ENCODE measurements at places on chromosomes 3 and 15. TPM values are rescaled to one million over a fixed set of nuclear protein-coding genes. Genes with fewer than 3 reads are reported as not detected.

The KLHL24 gene
- total RNA-seq = 95.8 TPM

The CDHR4 gene
- not detected for total RNA-seq

The SLC28A2 gene
- total RNA-seq = not detected

The UROC1 gene
- total RNA-seq = not detected

The CFAP20DC gene
- total RNA-seq = 0.77 TPM

The ITPKA gene
- total RNA-seq = 0.25 TPM

The SHC4 gene
- total RNA-seq = 0.51 TPM

The CLDN1 gene
- total RNA-seq = 0.13 TPM

The SPINK8 gene
- total RNA-seq = not detected

DNA sequence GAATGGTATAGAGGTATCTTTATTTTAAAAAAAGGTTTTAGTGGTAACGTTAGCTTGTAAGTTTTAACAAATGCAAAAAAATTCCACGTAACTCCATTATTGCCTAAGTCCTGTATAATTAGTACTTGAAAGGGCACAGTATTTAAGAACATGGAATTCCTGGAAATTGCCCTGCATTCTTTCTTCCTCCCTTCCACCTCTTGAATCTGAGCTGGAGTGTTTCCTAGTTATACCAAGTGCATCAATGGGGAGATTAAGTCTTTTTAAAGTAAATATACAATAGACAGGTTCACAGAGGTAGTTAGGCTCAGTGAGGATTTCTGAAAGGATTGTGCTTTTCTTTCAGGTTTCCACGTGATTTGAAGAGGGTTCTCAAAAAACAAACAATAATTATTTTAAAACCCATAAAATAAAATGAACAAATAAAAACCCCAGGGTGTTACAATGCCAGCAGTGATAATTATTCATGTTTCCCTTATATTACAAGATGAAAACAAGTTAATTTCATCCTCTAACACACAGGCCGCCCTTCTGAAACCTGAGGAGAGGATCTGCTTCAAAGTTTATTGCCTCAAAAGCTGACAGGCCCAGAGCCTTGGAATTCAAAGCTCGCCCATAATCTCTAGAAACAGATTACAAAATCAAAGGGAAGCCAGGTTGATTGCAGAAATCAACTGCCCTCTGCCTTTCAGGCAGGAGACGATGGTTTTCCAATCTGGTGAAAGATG lies 128.8 kb upstream of the LMOD3 start:
- no peak for DNase-seq

DNA sequence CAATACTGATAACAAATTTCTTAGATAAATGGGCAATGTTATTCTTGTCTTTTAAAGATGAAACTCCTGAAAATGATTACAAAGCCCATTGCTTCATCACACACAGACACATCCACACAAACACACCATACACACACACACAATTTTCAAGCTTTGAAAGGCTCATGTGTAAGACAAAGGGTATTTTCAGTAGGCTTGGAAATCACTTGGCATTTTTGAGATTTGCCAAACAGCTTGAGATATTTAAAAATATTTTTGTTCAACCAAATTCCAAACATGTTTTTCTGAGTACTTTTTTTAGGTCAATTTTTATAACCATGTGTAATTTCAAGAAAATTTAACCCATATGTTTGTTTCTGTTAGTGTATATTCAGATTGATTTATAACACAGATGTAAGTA lies 283.7 kb downstream of the ROBO2 start:
- DNase-seq = no peak

DNA sequence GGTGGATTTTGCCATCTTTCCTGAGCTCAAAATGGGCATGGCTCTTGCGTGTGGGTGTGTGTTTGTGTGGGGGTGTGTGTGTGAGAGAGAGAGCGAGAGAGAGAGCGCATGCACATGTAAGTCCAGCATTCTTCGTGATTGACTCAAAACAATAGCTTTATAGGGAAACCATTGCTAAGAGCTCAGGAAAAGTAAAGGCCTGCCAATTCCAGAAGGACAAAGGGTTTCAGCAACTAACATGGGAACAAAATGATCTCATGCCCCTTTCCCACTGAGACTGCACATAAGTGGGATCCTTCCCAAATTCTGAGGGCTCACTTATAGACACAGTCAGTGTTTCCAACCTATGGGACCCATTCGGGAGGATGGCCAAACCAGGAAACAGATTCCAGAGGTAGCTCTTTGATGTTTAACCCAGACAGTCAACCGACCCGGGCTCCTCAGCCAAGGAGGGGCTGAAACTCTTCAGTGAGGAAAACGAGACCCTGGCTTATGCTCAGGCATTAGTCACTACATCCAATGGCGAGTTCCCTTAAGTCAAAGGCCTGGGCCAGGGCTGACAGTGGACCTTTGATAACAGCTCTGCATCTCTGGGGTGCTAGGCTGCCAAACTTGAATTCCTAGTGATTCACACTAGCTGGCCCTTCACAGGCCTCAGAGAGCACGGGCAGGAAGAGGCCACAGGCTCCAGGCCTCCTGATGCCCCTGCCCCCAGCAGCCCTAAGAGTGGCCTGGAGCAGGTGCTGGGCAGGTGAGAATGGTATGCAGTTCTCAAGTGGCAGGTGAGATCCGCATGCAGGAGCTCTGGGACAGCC lies 305.0 kb upstream of the C2CD4B start:
- DNase-seq = peak; percentile 76

DNA sequence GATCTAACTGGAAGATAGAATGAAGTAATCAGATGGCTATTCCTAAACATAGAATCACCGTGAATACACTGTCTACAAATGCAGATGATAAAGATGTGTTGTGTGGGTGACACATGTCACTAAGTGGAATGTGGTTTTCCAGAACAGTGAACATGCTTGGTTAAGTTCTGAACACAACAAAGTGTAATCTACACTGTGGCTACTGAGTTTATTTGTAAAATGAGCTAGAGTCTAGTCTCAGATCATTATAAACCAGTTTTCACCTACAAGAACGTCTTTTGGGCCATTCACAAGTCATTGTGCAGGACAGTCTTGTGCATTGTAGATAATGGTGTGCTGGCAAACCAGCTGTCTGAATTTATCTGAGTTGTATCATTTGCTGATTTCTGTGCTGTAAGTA lies 35.3 kb downstream of the OXNAD1 start:
- no peak for DNase-seq

DNA sequence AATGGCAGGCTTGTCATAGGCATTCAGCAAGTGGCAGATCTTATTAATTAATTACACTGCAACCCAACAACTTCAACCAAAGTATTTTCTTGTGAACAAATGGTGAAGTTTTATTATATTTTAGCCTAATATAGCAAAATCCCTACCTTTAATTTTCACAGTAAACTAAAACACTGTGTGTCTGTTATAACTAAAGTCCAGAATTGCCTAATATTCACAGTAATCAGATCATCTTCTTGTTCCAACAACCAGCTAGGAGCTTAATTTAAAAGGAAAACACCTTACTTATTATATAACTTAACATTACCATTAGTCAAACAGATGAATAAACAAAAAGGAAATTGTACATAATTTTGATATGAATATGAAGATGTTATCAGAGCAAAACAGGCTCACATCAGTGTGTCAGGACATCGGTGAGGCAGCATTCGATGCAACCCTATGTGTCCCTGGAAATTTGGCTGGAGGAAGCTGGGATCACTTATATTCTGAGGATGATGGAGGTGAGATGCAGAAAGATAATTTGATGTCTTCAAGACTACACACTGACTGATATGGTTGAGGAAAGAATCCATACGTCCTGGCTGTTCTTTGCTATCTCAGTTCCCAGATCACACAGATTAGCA lies 189.3 kb upstream of the EIF1B start:
- DNase-seq = no peak

DNA sequence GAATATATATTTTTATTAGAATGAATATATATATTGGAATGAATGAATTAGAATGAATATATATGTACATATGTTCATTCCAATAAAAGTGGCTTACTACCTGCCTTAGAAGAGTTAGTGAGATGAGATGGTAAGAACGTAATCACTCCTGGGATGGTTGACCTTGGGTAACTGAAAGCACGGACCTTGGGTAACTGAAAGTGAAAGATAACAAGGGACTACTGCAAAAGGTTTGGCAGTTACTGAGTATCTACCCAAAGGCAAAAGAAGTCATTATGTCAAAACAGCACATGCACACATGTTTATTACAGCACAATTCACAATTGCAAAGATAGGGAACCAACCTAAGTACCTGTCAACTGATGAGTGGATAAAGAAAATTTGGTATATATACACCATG lies 16.5 kb downstream of the ARNT2 start:
- no peak for DNase-seq

DNA sequence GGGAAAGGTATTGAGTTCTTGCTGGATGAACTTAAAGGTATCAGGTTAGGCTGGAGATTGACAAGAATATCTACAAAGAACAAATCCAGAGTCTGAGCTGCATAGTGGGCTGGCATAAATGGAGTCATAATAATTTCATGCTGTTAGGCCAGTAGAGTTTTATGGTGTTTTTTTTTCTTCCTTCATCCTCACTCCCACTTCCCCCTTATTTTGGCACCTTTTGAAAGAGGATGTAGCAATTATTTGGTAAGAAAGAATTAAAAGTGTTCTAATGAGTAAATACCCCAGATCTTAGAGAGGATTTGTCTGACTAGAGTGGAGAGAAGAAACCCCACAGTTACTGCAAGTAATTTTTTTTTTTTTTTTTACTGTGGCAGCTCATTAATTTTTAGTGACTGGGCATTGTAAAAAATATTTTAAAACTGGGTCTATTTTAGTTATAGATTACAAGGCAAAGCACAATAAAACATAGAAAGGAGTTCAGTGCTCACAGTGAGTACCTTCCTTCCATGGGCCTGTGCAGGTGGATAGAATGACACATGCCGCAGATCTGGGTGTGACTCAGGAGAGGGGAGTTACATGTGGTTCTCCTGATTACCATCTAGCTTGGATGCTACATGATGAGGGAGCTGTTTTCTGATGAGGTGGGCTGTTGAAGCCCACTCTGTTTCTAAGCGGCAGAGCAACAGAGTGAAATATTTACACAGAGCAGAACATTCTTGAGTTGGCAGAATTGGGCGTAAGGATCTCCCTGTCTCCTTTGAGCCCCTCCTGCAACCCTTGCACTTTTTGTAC lies 5.3 kb downstream of the EDEM1 start:
- DNase-seq = no peak

- no peak for DNase-seq
Measured at GRCh38 chr3:60268123-60268522, 983.1 kb downstream of the FHIT start.

DNA sequence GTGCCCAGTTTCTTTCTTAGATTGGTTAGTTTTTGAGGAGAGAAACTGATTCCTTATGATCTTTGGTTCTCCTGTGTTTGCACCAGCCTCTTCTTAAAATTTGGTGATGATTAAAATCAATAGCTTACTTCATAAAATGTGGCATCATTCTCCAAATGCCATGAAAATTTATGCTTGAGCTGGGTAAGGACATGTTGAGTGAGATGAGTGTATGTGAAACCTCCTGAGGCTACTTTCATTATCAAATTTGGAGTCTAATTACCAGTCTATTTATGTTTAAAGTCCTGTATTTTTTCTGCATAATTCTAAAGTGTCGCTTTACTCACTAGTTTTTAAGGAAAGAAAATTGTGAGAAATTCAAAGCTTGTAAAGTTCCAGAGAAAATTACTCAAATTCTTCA lies 102.1 kb downstream of the DIPK2A start:
- DNase-seq = no peak

DNA sequence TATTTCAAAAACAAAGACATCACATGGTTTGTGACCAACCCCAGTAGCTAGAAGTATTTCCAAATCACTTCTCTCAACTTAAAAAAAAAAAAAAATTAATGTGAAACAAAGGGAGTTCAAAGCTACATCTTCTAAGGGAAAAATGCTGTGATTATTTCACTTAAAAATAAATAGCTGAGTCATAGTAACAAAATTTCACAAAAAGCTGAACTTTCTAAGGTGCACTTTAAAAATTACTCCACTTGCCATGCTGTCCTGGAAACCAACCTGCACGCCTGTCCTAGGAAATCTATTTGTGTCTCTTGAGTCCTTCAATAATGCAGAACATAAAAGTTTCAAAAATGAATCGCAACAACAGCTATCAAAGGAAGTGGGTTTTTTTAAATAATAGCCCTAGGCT lies 1.8 kb downstream of the ACAP2 start:
- no peak for DNase-seq

DNA sequence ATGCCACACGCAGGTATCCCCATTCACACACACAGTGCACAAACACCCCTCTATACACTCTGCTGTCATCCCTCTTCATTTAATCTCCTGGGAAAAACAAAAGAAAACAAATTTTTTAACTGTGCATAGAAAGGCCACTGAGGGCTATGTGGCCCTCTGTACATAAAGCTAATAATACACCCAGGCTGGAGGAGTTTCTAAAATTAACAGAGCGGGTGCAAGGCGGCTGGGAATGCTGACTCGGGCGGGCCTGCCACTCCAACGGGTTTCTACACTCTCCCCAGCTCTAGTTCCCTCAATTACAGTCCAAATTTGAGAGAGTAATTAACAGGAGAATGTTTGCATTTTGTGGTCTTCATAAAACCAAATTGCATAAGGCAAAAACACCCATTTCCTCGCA lies 23.1 kb downstream of the HCN4 start:
- no peak for DNase-seq

- DNase-seq = no peak
Measured at GRCh38 chr3:35664460-35664919, 25.2 kb downstream of the ARPP21 start.

Measured in dermis microvascular lymphatic vessel endothelial cell (primary cell).